ENCODE measurements at places on chromosomes 1 and 21. TPM values are rescaled to one million over a fixed set of nuclear protein-coding genes. Genes with fewer than 3 reads are reported as not detected.

TMEM240 gene
- total RNA-seq, result 12.3 TPM

SH2D1B gene
- 0.10 TPM for total RNA-seq

ZSCAN20 gene
- 8.3 TPM for total RNA-seq

LCA5L gene
- 2.1 TPM for total RNA-seq

VANGL2 gene
- total RNA-seq, result 9.1 TPM

CYP4A11 gene
- total RNA-seq, result 0.72 TPM

GBP4 gene
- 2.7 TPM for total RNA-seq

TMPRSS15 gene
- 0.61 TPM for total RNA-seq

TINAGL1 gene
- total RNA-seq, result 41.2 TPM

FMN2 gene
- 17.1 TPM for total RNA-seq

OR2L2 gene
- total RNA-seq, result 0.50 TPM

EPHA10 gene
- total RNA-seq, result 4.8 TPM

OLFML3 gene
- 64.9 TPM for total RNA-seq

ANKRD34A gene
- total RNA-seq, result 1.6 TPM

PDZK1IP1 gene
- total RNA-seq, result not detected

UMODL1 gene
- 0.11 TPM for total RNA-seq

INSRR gene
- 5.2 TPM for total RNA-seq

S100A1 gene
- 10.2 TPM for total RNA-seq

AQP10 gene
- total RNA-seq, result not detected

CLIC6 gene
- total RNA-seq, result 1.5 TPM

SPRR2A gene
- not detected for total RNA-seq

SMIM34 gene
- not detected for total RNA-seq

ECE1 gene
- 21.2 TPM for total RNA-seq

ESPN gene
- 1.9 TPM for total RNA-seq

IRF6 gene
- 2.8 TPM for total RNA-seq

RNU1-2 gene
- 29,651 TPM for total RNA-seq

NPPB gene
- total RNA-seq, result 1.5 TPM

AKR7A3 gene
- total RNA-seq, result 3.2 TPM

TDRKH gene
- total RNA-seq, result 15.6 TPM

KLHL17 gene
- 9.1 TPM for total RNA-seq

PRRX1 gene
- 73.7 TPM for total RNA-seq

CASP9 gene
- total RNA-seq, result 13.2 TPM

TOR1AIP2 gene
- total RNA-seq, result 67.3 TPM

LAX1 gene
- total RNA-seq, result 0.11 TPM

LHX4 gene
- 1.3 TPM for total RNA-seq

JAK1 gene
- total RNA-seq, result 100 TPM

DNAJC28 gene
- total RNA-seq, result 5.4 TPM

C1orf185 gene
- not detected for total RNA-seq

ADAR gene
- total RNA-seq, result 106 TPM

IL19 gene
- total RNA-seq, result not detected

TFF3 gene
- total RNA-seq, result 2.4 TPM

KIF14 gene
- 4.4 TPM for total RNA-seq

KLHDC7A gene
- 5.3 TPM for total RNA-seq

ABCG1 gene
- 23.4 TPM for total RNA-seq

FUCA1 gene
- 32.9 TPM for total RNA-seq

HCN3 gene
- total RNA-seq, result 6.1 TPM

FAM72C gene
- 0.40 TPM for total RNA-seq

OR2C3 gene
- under 0.01 TPM for total RNA-seq

FAM43B gene
- 3.0 TPM for total RNA-seq

RSPH1 gene
- total RNA-seq, result 3.7 TPM
